Activated naive CD8-positive, alpha-beta T cell treated with anti-CD3 and anti-CD28 coated beads, Interleukin-2, amount 10 ng/mL, durations not matched to agents 7 days and 5 days (primary cell): ENCODE measurements at places on chromosomes 4 and X.

GRCh38 chrX:117645639-117646038 is 471.0 kb downstream of the KLHL13 start:
- no peak for DNase-seq

- DNase-seq: no peak
Measured at GRCh38 chr4:155497306-155497705, 120.5 kb upstream of the MAP9 start.

- no peak for DNase-seq
Measured at GRCh38 chrX:107008034-107008433, 8.0 kb upstream of the MORC4 start.

- DNase-seq: no peak
Measured at GRCh38 chrX:17413228-17413627, 38.2 kb downstream of the NHS start.

DNA sequence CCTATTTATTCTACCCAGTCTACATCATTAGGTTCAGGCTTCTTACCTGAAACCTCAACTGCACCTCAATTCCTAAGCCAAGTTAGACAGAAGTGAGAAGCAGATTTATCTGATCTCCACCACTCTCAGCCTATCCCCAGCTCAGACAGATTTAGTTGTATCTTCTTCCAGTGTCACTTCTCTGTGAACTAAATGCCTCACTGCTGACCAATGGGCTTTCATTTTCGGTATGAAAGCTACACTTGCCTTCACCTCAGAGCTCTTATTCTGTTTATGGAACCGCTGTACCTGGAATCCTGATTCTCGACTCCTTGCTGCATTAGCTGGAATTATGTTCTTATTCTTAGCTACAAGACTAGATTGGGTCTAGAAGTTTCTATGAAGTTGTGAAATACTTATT is 833.2 kb downstream of the CCSER1 start:
- DNase-seq: no peak

DNA sequence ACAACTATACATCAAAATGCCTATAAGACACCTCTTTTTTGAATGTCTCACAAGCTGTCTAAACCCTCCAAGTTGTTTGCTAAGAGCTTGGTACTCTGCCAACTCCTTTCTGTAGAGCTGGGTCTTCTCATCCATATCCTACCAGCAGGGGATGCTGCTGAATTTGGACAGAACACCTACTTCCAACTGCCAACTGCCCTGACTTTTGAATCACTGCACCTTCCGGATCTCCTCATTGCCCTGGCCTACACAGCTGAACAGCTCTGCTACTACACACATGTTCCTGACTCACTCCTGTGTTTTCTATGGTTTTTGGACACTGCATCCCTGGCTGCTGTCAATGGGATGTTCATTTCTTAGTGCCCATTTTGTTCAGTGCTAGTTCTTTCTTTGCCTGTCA is 18.7 kb downstream of the FAM184B start:
- DNase-seq: no peak

DNA sequence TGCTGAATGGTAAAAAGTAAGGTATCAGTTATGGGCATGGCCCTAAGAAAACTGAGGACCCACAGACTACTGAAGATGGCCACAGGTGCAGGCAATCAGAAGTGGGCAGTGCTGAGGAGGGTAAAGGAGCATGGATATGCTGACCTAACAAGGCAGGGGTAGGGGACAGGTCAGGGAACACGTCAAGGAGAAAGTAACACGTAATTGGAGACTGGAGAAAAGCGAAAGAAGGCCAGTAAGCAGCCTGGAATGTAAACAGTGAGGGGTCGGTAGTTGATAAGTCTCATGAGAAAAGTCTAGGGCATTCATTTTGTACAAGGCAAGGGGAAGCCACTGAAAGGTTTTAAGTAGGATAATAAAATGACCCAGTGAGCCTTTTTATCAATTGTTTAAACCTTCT is 153.3 kb downstream of the PRDM5 start:
- no peak for DNase-seq

DNA sequence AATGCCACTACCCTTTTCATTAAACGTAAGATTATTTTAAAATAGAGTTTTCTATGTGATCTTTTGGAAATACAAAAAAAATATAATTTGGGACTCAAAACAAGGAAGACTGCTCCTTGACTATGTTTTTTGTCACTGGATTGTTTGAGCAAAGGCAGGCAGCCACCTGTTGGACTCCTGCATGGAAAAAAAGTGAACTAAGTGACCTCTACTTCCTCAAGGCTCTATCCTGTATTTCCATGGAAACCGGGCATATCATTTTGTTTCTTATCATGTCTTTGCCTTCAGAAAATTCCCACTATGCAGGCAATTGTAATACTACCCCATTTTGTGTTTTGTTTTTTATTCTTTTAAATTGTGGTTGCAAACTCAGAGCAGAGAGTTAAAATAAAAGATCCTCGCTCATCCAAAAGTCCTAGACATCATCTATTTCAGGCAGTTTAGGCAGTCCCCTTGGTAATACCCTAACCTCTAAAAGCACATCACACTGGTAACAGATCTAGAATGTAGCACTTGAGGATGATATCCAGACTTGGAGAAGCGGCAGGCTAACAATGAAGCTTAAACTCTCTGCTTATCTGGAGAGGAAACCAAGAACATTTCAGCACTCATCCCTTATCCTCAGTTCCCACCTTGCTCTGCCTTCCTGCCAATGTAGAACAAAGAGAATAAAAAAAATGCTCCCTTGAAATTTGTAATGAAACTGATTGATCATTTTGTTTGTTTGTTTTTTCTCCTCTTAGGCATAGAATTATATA is 165.7 kb downstream of the BANK1 start:
- no peak for DNase-seq

DNA sequence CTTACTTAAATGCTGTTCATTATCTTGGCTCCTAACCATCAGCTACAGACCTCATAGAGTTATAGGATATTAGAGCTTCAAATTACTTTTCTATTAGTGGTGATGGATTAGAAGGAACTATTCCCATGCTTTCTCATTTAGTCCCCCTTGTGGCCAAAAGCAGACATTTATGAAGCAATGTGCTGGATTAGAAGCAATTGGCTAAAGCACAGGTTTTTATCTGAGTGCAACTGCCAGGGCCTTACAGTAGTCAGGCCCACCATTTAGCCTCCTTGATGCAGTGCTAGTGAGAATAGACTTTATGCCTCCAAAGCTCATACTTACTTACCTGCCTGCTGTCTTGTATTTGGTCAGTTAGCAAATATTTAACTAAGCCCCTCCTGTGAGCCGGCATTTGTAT is 93.0 kb downstream of the TSPAN7 start:
- DNase-seq: no peak

DNA sequence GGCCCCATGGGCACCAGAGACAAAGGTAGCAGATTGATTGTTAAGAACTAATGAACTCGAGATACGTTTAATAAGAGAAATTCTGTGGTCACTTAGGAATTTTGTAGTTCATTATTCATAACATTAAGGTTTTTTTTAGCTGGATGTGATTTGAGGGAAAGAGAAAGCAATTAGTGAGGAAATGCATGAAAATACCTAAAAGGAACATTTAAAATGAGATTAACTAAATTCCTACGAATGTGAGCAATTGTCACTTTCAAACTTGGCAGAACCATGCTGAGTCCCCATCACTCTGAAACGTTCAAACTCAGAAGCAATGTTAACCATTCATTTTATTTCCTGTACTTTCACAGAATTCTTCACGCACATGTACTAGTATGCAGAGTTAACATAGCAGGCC is 5.9 kb downstream of the PRMT9 start:
- DNase-seq: no peak

DNA sequence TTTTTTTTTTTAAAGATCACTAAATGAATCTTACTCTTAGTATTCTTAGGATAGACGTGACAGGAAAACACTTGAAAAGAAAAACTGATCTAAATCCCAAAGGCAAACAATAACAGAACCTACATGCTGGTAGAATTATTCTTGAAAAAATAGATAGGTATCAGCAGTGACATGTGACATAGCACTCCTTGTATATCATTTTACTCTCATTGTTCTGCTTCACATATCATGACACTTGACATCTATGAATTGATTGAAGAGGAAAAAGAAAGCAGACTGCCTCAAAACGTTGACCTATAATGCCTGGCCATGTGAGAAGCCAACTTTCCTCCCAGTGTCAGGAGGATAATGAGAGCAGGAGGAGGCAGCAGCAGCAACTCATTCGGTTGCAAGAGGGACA is 555.2 kb downstream of the GABRG1 start:
- DNase-seq: no peak

DNA sequence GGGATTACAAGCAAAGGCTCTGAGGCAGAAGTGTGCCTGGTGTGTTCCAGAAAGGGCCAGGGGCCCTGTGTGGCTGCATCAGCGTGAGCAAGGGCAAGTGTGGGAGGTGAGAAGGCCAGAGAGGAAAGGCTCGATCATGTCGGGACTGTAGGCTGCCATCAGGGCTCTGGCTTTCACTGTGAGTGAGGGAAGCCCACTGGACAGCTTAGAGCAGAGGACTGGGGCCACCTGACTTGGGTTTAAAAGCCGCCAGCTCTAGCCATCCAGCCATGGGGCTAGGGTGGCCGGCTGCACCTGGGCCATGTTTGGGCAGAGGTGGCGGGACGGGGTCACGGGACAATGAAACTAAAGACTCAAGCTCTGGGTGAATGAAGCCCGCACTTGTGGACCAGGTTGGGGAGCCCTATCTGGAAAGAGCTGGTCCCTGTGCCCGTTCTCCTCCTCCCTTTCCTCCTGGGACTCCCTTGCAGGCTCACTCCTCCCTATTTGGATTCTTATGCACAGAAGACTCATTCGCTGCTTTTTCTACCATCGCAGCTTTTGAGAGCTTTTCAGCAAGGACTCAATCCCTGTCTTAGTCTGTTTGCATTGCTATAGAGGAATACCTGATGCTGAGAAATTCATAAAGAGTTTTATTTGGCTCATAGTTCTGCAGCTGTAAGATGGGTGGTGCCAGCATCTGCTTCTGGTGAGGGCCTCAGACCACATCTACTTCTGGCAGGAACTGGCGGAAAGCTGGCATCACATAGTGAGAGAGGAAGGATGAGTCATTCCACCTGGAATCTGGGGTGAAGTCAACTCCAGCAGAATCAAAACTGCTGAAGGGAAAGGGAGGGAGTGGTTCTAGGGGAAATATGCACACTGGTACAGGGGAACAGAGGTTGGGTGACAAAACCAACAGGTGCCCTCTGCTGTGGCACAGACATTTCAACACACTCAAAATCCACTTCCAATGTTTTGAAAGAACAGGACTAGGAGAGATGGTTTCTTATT is 15.3 kb downstream of the CTAG1B start:
- DNase-seq: no peak

DNA sequence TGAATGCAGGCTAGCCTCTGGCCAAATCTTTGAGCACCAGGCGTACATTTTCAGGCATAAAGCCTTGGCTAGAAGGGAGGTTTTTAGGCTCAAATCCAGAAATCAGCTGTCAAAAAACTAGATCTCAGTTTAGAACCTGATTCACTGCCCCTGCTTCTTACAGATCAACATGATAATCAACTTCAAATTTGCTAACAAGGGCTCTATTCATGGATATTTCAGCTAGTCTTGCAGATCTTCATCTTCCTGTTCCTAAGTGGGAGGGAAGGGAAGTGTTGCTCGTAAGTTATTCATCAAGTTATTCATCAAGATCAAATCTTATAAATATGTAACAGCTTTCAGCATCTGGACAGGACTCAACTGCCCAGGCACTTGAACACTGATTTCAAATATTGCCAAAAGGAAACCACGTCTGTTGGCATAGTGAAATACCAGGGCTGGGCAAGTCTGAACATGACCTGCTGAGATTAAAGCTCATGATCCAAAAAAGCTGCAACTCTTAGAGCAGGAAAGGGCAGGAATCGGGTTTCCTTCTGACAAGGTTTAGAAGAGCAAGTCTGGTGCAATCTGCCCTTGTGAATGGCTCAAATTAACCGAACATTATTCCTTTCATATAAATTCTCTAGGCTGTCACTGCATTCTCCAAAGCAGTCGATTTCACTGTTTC is 200.3 kb downstream of the PDGFC start:
- DNase-seq: no peak

DNA sequence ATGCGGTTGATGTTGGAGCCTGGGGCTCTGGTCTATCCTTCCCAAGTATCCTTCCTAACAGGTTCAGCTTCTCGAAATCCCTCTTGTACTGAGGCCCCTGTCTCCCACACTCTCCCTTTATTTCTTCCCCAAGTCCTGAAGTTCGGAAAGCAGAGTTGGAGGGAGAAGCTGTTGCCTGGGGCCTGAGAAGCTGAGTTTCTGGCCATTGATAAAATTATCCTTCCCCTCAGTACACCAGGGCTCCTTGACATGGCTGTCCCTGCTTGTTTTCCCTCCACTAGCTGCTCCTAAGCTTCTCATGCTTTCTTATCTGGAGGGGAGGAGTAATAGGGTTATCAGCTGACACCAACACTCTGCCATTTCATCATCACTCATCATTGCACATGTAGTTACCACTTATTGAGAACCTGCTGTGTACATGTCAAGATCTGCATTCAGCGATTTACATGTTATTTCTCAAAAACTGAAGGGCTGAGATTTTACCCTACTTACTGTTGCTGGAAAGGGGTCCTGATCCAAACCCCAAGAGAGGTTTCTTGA is 58.0 kb downstream of the FUNDC1 start:
- DNase-seq: no peak

DNA sequence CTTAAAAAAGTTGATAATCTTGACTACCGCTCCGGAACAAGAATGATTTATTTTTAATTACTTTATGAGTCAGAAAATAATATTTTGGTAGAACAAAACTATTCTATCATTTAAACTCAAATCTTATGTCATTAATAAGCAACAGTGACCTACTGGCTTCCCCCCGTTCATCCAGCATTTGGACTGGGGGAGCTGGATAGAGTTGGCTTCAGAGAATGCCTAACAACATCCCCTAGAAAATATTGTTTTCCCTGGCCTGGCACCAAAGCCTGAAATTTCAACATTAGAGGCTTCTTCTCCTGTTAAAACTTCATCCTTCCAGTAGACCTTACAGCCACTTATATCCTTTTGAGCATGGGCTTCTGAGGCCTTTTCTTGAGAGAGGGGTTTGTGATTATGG is 55.7 kb upstream of the PDLIM3 start:
- DNase-seq: no peak

GRCh38 chr4:47562297-47562696 is 77.2 kb downstream of the ATP10D start:
- no peak for DNase-seq

DNA sequence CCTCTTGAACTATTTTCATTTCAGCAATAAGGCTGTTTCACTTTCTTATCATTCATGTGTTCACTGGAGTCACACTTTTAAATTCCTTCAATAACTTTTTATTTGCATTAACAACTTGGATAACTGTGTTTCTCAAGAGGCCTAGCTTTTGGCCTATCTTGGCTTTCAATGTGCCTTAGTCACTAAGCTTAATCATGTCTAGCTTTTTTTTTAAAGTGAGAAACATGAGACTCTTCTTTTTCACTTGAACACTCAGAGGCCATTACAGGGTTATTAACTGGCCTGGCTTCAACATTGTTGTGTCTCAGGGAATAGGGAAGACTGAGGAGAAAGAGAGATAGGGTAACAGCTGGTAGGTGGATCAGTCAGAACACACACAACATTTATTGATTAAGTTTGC is 64.0 kb upstream of the VCX2 start:
- no peak for DNase-seq

- DNase-seq: no peak
Measured at GRCh38 chr4:169220854-169221411, 49.8 kb downstream of the SH3RF1 start.

- DNase-seq: no peak
Measured at GRCh38 chr4:72977936-72978485, 91.5 kb downstream of the COX18 start.
